Left renal cortex interstitium (tissue), 4 donors: ENCODE measurements at places on chromosomes 5 and 9. TPM values are rescaled to one million over a fixed set of nuclear protein-coding genes. Genes with fewer than 3 reads are reported as not detected.

GRCh38 chr9:976943-977837, 735 bp downstream of the DMRT3 start:
- DNase-seq, result no peak

DNA sequence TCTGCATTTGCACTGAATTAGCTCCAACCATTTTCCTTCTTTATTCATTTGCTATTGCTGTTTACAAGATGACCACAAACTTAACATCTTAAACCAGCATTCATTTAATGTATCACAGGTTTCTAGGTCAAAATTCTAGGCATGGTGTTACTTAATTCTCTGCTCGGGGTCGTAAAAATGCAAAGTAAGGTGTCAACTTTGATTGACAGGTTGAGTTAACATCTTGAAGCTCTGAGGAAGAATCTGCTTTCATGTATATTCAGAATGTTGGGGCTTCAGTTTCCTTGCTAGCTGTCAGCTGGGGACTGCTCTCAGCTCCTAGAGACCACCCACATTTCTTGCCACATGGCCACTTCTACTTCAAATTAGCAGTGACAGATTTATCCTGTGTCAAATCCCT, 348.7 kb upstream of the GRIN3A start:
- no peak for DNase-seq

GRCh38 chr5:168313596-168314204, 22.3 kb downstream of the WWC1 start:
- no peak for DNase-seq

GRCh38 chr5:75729321-75729720, 12.1 kb upstream of the POC5 start:
- no peak for DNase-seq

DNA sequence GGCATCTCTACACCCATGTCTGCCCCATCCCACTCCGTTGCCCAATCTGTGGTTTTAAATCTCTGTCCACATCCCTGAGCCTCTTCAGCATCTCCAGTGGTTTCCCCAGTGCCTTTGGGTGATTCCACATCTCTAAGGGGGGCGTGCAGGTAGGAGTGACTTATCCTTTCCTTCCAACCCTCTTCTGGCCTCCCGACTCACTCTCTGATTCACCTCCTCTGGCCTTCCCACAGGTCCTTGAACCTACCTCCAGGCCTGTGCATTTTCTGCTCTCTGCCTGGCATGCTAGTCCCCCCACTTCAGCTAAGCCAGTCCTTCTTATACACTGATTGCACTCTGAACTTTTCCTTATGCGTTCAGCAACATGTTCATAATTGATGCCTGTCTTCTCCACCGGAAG, 99.0 kb downstream of the RALGPS1 start:
- DNase-seq, result no peak

GRCh38 chr5:94776167-94776566, 157.7 kb downstream of the SLF1 start:
- no peak for DNase-seq

- DNase-seq, result no peak
Measured at GRCh38 chr5:168468836-168469235, 17.4 kb upstream of the RARS1 start.

- no peak for DNase-seq
Measured at GRCh38 chr9:134686896-134687295, 45.3 kb downstream of the COL5A1 start.

GRCh38 chr9:136603216-136603615, 57.4 kb upstream of the NOTCH1 start:
- DNase-seq, result no peak

PCDHB3 gene
- polyA plus RNA-seq, result 3.2 TPM

GKAP1 gene
- 23.1 TPM for polyA plus RNA-seq

PCDHA10 gene
- 0.94 TPM for polyA plus RNA-seq

C5orf52 gene
- polyA plus RNA-seq, result not detected
